ENCODE measurements at places on chromosomes 6 and 20.

GRCh38 chr6:80357674-80358073 lies 251.2 kb downstream of the BCKDHB start:
- no peak overlapping the region for H3K27ac ChIP-seq
- no peak overlapping the region for H3K4me3 ChIP-seq
- no peaks in the 10 kb centered on the region for H3K27me3 ChIP-seq
- DNase-seq, result no peak

DNA sequence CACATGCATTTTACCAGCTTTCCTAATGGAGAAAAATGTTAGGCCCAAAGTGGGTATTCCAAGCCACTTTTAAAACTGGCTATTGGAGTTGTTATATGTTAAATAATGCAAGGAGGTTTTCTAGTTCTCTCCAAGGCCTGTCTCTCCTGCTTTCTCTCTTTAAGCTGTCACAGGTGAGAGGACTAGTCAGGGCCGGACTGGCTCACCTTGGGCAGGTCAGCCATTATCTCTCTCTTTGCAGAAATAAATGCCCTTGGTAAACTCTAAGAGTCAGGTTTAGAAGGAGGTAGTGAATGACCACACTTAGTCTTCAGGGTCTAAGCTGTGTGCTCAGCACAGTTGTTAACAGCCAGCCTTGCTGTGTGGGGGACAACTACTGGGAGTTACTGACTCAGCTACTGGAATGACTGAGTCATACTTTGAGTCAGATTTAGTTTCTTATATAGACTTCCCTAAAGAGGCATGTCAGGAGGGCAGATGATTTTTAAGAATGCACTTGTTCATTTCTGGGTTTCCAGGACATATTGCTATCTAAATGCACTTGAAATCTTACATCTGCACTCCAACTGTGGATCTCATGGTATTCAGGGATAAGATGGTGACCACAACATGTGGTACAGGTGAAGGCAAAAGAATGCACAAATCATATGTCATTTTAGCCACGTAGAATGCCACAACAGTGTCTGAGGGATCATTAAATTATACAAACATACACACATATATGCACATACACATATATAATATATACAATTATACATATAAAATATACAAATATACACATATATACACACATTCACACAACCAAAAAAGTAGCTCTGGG lies 719.4 kb downstream of the EPM2A start:
- DNase-seq, result peak; percentile 6
- H3K36me3 ChIP-seq, result peaks cover 2% of the 10 kb centered on the region
- H3K4me1 ChIP-seq, result peaks cover 27% of the 10 kb centered on the region
- H3K27ac ChIP-seq, result peak overlapping the region; percentile 45

GRCh38 chr6:109062767-109063352 lies 31.8 kb downstream of the SESN1 start:
- H3K27me3 ChIP-seq, result no peaks in the 10 kb centered on the region
- no peak overlapping the region for H3K4me3 ChIP-seq
- H3K4me1 ChIP-seq, result peaks cover 13% of the 10 kb centered on the region
- H3K27ac ChIP-seq, result no peak overlapping the region

DNA sequence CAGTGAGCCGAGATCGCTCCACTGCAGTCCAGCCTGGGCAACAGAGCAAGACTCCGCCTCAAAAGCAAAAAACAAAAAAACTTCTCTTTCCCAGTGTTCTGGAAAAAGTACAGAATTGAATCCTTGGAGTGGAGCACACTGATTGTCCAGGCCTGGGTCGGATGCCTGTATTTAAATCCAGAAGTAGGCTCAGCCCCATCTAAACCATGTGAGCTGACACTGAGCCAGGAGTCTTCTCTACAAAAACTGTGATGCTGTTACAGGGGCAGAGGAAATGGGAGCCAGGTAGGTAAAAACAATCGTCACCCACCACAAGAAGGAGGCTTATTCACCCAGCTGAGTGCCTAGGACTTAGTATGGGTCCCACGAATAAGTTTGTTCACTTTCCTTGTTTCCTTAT lies 43.0 kb upstream of the PTPN1 start:
- DNase-seq, result no peak
- H3K4me3 ChIP-seq, result no peak overlapping the region
- H3K4me1 ChIP-seq, result peaks cover 27% of the 10 kb centered on the region
- H3K27ac ChIP-seq, result no peak overlapping the region

- no peaks in the 10 kb centered on the region for H3K4me1 ChIP-seq
- no peaks in the 10 kb centered on the region for H3K27me3 ChIP-seq
- DNase-seq, result no peak
- H3K27ac ChIP-seq, result no peak overlapping the region
These were observed 334.7 kb downstream of the BCKDHB start for GRCh38 chr6:80441131-80441530.

- H3K27me3 ChIP-seq, result no peaks in the 10 kb centered on the region
- H3K4me1 ChIP-seq, result no peaks in the 10 kb centered on the region
- peaks cover 1% of the 10 kb centered on the region for H3K36me3 ChIP-seq
- no peak overlapping the region for H3K27ac ChIP-seq
- DNase-seq, result no peak
- H3K4me3 ChIP-seq, result no peak overlapping the region
These were observed 20.2 kb downstream of the PRPH2 start for GRCh38 chr6:42702200-42702599.

- no peak for DNase-seq
- no peaks in the 10 kb centered on the region for H3K36me3 ChIP-seq
- peaks cover 24% of the 10 kb centered on the region for H3K27me3 ChIP-seq
These were observed 27.2 kb downstream of the PNPLA1 start for GRCh38 chr6:36297051-36297450.

- no peak for DNase-seq
- H3K27me3 ChIP-seq, result no peaks in the 10 kb centered on the region
- no peak overlapping the region for H3K4me3 ChIP-seq
- H3K4me1 ChIP-seq, result peaks cover 53% of the 10 kb centered on the region
- H3K27ac ChIP-seq, result no peak overlapping the region
- H3K36me3 ChIP-seq, result peaks cover 18% of the 10 kb centered on the region
These were observed 111.1 kb downstream of the JARID2 start for GRCh38 chr6:15356937-15357336.

DNA sequence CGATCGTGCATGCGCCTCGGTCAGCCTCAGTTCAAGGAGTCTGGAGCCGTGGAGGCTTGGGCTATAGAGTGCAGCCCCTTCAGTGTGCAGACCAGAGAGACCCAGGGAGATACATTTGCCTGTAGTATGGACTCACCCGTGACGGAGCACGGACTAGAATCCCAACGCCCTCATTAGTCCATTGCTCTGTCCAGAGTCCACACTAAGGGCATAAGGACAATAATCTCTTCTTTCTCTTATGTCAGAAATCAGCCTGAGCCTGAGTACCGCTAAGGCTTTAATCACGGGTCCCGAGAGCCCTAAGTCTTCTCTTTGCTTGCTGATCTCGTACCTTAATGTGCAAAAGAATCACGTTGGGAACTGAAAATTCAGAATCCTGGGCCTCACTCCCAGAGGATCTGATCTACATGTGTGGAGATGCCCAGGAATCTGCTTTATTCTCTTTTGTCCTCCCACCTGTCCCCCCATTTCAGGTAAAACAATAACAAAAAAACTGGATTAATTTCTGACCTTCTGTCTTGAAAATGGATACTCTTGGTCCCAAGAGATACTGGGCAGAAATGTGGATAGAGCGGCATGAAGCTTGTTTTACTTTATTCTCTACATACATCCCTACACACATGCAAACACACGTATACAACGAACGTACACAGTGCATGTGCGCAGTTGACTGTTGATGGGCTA lies 671 bp downstream of the BPHL start:
- peak overlapping the region; percentile 78 for H3K27ac ChIP-seq
- H3K4me1 ChIP-seq, result peaks cover 23% of the 10 kb centered on the region
- peaks cover 8% of the 10 kb centered on the region for H3K36me3 ChIP-seq
- H3K4me3 ChIP-seq, result peak overlapping the region; percentile 82
- no peaks in the 10 kb centered on the region for H3K27me3 ChIP-seq

DNA sequence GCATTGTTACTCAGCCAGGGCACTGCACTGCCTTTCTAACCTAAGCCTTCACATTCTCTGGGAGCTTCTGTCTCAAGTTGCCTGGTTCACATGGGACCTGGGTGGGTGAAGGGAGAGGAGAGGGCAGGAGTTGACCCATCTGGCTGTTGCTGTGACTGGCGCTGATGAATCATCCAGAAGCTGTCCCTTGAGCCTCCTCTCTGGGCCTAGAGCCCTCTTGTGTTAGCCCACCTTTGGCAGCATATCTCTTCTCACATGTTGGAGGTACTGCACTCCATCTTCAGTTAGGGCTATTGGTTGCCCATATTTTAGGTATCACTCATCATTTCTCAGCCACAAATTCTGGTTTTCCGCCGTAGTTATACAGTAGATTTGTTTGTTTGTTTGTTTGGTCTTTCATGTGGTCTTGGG lies 19.8 kb downstream of the XRN2 start:
- no peak for DNase-seq
- H3K4me3 ChIP-seq, result no peak overlapping the region
- H3K36me3 ChIP-seq, result peaks cover 23% of the 10 kb centered on the region
- no peaks in the 10 kb centered on the region for H3K27me3 ChIP-seq
- H3K27ac ChIP-seq, result no peak overlapping the region

DNA sequence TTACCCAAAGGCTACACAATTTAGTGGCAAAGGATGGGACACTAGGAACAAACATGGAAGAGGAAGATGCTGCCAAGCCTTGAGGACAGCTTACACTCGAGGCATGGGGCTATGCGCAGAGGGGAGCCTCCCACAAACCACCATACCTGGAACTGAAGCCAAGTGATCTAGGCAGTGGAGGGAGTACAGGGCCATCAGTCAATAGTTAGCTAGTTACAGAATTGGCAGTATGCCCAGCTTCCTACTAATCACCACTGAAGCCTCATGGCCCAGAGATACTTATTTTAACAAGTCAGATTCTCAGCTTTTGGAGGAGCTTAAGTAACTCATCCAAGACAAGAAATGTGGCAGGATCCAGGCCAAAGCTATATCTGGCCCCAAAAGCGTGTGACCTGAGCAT lies 226.6 kb upstream of the MOCS1 start:
- H3K36me3 ChIP-seq, result no peaks in the 10 kb centered on the region
- no peak overlapping the region for H3K4me3 ChIP-seq
- H3K27me3 ChIP-seq, result no peaks in the 10 kb centered on the region
- DNase-seq, result no peak

DNA sequence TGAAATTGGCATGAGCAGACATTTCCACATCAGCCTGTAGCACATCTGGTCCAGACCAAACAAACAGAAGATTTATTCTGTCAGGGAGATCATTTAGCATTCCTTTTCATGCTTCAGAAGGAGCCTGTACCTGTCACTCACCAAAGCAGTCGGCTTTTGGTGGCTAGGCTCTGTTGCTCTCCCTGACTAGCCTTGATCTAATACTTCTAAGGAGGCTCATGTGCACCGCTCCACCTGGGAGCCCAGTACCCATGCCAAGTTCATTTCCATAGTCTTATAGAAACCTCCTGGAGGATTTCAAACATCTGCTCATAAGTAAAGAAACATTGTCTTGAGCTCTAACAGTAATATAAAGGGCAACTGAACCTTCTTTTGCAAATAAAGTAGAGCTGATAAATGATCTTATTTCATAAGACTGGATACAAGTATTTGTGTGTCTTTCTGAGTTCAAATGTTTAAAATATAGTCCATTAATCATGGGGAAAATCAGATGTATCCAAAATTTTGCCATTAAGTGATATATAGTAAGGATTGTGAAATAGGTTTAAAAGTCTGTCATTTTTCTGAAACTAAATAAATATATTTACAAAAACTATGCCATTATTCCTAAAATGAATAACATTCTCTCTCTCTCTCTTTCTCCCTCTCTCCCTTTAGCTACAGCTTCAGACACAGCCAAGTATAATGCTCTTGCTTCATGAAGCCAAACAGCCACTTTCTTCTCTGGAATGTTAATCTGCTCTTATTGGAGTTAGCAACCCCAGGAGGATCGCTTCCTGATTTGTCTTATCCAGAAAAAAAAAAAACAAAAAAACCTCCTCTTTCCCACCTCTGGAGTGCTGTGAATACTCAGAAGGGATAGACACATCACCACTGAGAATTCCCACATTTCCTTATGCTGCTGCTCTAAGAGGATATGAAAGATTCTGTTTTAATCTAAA lies 192.7 kb upstream of the TFAP2D start:
- H3K27ac ChIP-seq, result no peak overlapping the region
- DNase-seq, result no peak
- H3K4me3 ChIP-seq, result no peak overlapping the region
- no peaks in the 10 kb centered on the region for H3K4me1 ChIP-seq
- no peaks in the 10 kb centered on the region for H3K27me3 ChIP-seq

- H3K27me3 ChIP-seq, result no peaks in the 10 kb centered on the region
- no peaks in the 10 kb centered on the region for H3K36me3 ChIP-seq
- no peak overlapping the region for H3K27ac ChIP-seq
- DNase-seq, result no peak
These were observed 493.9 kb upstream of the MARCKS start for GRCh38 chr6:113363048-113363798.

- H3K4me3 ChIP-seq, result no peak overlapping the region
- no peak overlapping the region for H3K27ac ChIP-seq
- peaks cover 2% of the 10 kb centered on the region for H3K27me3 ChIP-seq
- no peaks in the 10 kb centered on the region for H3K36me3 ChIP-seq
- H3K4me1 ChIP-seq, result no peaks in the 10 kb centered on the region
These were observed 298.1 kb downstream of the LAMA2 start for GRCh38 chr6:129181001-129181400.

DNA sequence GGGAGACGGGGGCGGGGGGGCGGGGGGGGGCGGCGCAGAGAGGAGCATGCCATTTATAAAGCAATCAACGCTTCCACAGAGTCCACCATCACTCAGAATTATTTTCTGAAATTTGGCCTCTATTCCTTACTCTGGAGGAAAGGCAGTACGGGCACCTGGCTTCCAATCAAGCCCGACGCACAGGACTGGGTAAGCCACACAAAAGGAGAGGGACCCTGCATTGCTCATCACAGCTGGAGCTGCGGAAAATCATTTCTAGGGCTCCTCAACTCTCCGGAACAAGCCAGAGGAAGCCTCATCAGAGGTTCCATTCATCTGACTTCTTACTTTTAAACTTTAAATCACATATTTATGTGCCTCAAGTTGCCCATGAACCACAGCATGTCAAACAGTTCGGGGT lies 55.9 kb downstream of the TTI1 start:
- H3K36me3 ChIP-seq, result peaks cover 6% of the 10 kb centered on the region
- H3K27ac ChIP-seq, result no peak overlapping the region
- no peaks in the 10 kb centered on the region for H3K27me3 ChIP-seq
- DNase-seq, result no peak
- peaks cover 5% of the 10 kb centered on the region for H3K4me1 ChIP-seq

DNA sequence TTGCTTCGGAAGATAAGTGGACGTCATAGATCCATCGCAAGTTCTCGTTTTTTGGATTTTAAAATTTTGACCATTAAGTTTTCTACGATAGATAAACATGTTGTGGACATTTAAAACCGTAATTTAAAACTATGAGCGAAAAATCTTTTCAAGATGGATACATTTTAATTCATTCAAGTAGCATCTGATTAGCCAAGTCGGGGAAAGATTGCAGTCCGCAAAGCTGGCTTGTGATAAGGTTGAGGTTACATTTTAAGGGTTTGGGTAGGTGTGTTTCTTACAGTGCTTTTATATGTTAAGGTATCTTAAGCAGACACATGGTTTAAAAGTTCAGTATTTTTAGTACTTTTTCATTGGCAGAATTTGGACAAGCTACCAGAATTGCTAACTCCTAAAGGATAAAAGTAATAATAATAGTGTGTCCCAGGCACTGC lies 1.2 kb downstream of the WTAP start:
- peaks cover 41% of the 10 kb centered on the region for H3K4me1 ChIP-seq
- peaks cover 24% of the 10 kb centered on the region for H3K36me3 ChIP-seq
- peak overlapping the region; percentile 92 for H3K4me3 ChIP-seq
- H3K27ac ChIP-seq, result peak overlapping the region; percentile 88
- H3K27me3 ChIP-seq, result no peaks in the 10 kb centered on the region

All from activated T-helper 1 cell treated with anti-CD3 and anti-CD28 coated beads, Interleukin-12 subunit alpha, Interleukin-12 subunit beta, Interleukin-2, Interleukin-4 antibody, amounts not matched to agents 30 ng/mL and 10 ng/mL and 1 ng/mL, durations not matched to agents 14 hours and 24 hours and 36 hours (primary cell).